ENCODE measurements at places on chromosomes 3 and 15.
A peak's percentile ranks its signal among the peaks of the same experiment; 100 is the strongest.

DNA sequence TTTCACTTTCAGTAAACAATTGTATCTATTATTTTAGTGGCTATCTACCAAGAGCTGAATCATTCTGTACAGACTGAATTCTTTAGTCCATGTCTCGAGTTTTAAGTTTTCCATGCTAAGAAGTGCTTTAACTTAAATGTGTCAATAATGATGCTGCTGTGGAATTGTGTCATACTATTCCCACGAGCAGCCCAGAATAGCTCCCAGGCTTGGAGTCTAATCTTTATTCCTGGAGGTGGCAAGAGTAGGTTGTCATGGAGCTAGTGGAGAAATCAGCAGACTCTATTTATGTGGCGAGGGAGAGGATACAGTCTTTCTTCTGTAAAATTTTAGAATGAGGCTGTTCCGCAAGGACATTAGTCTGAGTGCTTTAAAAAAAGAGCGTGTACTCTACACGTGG, 207.2 kb downstream of the ROBO2 start:
- DNase-seq: no peak

- no peak for DNase-seq
Observed at GRCh38 chr3:55480911-55481743, 6.0 kb downstream of the WNT5A start.

GRCh38 chr3:183427876-183428446, 458 bp downstream of the MCF2L2 start:
- no peak for DNase-seq

DNA sequence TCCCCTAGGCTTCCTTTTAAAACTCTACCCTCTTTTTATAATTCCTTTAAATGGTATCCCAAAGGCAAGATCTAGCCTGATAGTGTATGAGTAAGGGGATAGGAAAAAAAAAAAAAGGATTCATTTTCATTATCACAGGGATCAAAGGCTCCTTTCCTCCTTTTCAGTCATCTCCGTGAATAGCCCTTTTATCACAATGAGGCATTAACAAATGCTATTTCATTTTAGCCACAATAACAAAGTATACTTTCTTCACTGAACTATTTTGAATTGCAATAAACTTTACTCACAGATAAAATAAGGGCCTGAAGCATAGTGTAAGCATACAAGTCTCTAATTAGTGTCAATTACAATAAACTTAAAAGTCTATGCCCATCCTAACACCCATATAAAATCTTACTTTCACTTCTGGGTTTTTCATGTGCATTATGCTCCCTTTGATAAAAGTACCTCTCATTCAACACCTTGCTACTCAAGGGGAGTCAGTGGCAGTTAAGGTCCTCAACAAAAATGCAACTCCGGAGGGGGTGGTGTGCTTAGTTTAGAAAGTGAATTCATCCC, 8.6 kb downstream of the HIGD1A start:
- DNase-seq: no peak

DNA sequence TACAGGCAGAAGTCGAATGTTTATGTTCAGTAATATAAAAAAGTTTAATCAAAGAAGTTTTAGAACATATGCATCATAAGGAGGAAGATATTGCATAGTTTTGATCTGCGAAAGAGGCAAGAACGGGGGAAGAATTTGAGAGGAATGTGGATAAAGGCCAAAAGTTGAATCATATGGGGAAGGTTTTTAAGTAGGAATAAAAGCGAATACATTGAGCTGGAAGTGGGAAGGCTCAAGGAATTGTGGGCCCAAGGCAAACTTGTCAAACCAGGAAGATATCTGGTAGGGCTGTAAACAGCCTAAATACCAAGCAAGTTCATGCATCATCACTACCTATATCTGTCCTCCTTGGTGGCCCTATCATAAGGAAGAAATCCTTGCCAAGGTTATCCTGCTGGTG, 186.9 kb downstream of the MAGI1 start:
- DNase-seq: no peak

DNA sequence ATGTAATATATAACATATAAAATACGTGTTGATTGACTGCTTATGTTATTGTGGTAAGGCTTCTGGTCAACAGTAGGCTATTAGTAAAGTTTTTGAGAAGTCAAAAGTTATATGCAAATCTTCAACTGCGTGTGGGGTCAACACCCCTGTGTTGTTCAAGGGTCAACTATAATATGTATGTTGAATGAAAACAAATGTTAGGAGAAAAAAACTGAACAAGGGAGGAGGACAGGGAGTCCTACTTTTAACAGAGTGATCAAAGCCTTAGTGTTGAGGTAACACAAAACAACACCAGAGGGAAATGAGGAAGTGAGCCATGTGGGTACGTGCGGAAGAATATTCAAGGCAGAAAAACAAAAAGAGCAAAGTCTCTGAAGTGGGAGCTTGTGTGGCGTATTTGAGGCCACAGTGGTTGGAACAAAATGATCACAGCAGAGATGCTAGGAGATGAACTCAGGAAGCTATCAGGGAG, 62.5 kb downstream of the SFMBT1 start:
- DNase-seq: peak; percentile 3

DNA sequence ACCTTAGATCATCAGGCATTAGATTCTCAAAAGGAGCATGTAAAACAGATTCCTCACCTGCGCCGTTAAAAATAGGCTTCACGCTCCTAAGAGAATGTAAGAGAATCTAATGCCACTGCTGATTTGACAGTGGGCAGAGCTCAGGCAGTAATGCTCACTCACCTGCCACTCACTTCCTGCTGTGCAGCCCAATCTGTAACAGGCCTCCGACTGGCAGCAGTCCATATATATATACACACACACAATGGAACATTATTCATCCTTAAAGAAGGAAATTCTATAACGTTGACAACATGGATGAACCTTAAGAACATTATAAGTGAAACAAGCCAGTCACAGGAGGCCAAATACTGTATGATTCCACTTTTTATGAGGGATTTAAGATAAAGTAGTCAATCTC, 24.5 kb downstream of the ZNF148 start:
- no peak for DNase-seq

DNA sequence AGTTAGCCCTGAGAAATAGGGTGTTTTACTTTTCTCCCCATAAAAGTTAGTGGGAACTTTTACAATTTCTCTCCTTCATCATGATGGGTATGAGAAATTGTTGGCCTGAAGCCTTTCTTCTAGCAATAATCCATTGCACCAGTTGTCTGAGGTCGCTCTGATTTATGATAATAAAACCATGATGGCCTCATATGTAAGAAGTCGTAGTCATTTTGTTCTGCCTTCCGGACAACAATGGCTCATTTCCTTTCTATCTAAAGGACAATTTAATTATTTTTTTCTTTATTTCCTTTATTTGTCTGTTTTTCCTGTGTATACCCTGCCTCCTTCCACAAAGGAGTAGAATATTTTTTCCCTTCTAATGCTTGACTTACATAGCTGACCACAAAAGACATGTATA, 31.6 kb upstream of the GNB4 start:
- no peak for DNase-seq

DNA sequence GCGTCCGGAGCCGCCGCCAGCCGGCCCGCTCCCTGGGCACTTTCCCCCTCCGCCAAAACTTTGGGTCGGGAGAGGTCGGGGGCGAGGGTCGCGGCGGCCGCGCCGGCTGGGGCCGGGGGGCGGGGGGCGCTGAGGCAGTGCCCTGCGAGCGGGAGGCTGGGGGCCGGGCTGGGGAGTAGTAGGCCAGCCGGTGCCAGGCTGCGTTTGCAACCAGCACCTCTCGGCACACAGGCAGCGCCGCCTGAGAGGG, 452 bp downstream of the BBX start:
- DNase-seq: no peak

GRCh38 chr3:141091426-141091825, 40.3 kb downstream of the SPSB4 start:
- no peak for DNase-seq

DNA sequence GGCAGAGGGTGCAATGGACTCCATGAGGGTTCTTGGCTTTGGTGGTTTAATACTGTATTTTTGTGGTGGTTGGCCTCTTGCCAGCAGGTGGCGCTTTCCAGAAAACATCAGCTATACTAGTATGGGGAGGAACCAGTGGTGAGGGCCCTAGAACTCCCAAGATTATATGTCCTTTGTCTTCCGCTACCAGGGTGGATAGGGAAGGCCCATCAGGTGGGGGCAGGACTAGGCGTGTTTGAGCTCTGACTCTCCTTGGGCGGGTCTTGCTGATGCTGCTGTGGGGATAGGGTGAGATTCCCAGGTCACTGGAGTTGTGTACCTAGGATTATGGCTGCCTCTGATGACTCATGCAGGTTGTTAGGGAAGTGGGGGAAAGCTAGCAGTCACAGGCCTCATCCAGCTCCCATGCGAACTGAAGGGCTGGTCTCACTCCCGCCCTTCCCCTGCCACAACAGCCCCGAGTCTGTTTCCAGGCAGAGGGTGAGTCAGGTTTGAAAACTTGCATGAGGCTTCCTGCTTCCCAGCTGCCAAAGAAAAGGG, 357.7 kb downstream of the OTOL1 start:
- no peak for DNase-seq

GRCh38 chr3:129305592-129306091, 27.0 kb downstream of the HMCES start:
- peak; percentile 30 for DNase-seq

DNA sequence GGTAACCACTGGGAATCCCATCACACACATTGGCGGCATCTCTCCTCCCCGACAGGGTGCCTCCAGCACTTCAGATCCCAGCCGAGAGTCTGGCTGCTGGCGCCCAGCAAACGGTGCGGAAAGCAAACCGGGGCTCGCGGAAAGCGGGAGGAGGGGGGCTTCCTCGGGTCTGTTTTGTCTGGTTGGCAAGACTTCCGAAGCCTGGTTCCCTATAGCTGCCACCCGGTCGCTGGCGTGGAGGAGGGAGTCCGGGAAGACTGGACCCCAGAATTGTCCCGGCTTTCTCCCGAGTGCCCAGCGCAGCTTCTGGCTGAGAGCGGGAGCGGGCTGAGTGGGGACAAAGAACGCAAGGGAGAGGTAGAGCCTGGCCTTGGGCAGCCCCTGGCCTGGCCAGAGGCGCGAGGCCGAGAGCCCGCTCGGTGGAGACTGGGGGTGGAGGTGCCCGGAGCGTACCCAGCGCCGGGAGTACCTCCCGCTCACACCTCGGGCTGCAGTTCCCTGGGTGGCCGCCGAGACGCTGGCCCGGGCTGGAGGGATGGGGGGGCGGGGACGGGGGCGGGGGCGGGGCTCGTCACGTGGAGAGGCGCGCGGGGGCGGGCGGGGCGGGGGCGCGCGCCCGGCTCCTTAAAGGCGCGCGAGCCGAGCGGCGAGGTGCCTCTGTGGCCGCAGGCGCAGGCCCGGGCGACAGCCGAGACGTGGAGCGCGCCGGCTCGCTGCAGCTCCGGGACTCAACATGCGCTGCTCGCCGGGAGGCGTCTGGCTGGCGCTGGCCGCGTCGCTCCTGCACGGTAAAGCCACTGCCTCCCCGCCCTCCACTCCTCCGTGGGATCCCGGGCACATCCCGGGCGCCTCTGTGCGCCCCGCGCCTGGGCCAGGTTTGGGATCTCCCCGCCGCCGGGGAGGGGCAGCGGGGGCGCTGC, at the start of gene CHRNA7:
TSS of gene CHRNA7 (plus strand) at position 654 of the 920 bp plus-strand sequence. CDS start at position 734, 80 bp downstream.
- DNase-seq: no peak

- no peak for DNase-seq
Observed at GRCh38 chr15:95558131-95558530, 772.4 kb upstream of the NR2F2 start.

DNA sequence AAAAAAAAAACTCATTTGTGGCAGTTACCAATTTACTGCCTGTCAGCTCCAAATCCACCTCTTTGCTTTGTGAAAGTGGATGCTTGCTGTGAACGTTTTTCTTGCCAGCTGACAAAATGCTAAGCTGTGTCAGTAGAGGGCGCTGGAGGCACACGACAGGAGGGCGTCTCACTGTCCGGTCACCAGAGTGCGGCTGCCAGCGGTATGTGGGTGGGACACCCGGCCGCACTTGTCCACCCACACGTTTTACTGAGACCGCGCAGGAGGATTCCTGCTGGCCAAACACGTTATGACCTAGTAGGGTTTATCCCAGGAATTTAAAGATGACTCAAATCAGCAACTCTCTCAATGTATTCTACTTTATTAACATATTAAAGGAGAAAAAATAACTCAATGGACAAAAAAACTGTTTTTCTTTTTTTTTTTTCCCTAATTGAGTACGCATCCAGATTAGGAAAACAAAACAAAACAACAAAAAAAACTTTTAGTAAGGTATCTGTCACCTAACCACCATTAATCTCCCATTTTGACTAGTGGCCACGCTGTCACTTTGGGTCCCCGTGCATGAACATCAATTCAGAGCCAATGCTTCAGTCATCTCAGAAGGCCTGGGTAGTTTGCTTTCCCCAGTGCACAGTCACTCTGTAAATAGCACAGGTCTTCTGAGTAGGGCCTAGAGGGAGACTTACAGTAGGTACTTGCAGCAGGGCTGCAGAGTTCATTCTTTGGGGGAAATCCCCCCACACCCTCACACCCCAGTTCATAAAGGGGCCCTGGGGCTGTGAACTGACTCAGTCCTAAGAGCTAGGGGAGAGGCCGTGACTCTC, 43.8 kb upstream of the RPL35A start:
- peak; percentile 56 for DNase-seq

GRCh38 chr15:88619796-88620195, 1.3 kb upstream of the AEN start:
- no peak for DNase-seq

DNA sequence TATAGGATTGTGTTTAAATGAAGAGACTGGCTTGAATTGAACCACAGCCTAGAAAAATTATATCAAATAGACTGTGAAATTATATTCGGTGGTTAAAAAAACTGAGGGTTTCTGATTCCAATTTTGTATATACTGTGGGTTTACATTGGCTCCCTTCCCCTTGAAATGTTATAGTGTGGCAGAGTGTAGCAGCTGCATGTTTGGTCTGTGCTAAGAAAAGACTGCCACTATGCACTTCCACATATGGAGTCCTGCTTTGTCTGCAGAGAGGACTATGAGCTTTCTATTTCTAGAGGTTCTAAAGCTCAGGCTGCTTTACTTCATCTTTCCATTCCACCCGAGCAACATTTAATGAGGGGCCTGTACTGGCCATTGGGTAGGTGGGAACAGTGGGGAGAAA, 112.3 kb downstream of the P3H2 start:
- DNase-seq: no peak

GRCh38 chr3:183287301-183287971, 34.4 kb downstream of the B3GNT5 start:
- DNase-seq: no peak

GRCh38 chr15:80562033-80562432, 133.1 kb upstream of the ABHD17C start:
- no peak for DNase-seq

- DNase-seq: no peak
Observed at GRCh38 chr3:113210604-113211329, 590 bp upstream of the BOC start.

DNA sequence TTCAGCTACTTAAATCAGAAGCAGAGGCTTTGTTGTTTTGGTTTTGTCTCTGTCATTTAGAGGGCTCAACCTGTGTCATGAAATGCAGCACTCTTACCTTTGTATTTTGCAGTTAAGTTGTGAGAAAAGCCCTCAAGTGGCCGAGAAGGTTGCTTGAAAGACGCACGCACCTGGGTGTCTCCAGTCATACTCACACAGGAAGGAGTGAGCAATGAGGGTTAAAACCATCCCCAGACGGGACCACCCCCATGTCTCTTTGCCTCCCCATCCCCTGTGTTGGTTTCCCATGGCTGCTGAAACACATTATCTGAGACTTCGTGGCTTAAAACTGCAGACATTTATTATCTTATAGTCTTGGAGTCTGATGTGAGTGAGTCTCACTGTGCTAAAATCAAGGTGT, 376.1 kb upstream of the CFAP20DC start:
- DNase-seq: no peak

Measured in stimulated activated CD4-positive, alpha-beta T cell treated with anti-CD3 and anti-CD28 coated beads, Interleukin-15, amount 100 ng/mL, for 1 hour (primary cell).